GM19239 (cell line): ENCODE measurements at places on chromosomes 11 and 22.

DNA sequence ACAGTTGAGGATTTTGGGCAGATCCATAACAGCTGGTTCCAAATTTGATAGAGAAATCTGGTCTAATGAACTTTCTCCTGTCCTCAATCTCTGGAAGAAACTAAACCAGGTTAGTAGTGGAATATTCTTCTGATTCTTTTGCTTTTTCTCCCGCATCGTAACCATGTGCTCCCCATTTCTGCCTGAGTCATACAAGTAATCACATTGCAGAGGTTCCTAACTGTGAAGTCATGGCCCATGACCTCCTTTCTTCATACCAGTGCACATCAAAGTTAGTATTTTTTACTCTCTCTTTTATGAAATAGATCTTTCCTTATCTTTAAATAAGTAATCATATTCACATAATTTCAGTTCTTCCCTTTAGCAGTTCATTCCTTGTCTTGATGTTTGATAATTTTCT, 249.0 kb downstream of the DYNC2H1 start:
- no peak for DNase-seq

- DNase-seq, result no peak
These were observed 19.1 kb downstream of the TNRC6B start for GRCh38 chr22:40196628-40197360.

DNA sequence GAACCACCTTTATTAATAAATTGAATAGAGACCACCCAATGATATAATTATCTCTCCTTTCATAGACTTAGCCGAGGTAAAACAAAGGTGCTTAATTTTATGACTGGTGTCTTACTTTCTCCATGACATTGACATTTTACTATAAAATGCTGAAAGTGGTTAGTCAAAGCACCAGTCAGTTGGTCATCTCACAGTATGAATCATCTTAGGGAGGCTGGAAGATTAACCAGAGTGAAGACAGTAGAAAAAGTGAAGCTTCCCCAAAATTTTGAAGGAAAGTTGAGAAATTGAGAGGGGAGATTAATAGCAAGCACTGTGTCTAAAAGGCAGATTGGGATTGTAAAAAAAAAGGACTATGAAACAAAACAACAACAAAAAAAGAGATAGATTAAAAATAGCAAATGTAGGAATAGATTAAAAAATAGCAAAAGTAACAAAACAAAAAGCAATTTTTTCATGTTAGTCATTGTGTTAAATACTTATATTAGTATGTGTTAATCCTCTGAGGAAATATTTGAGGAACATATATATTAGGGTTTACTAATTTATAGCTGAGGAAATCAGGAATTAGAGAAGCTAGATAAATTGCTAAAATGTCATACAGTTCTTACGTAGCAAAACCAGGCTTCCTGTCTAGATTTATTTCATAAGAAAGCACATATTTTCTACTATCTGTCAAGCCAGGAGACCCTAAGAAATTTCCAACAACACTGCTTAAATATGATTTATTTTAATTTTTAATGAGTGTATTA, 557.3 kb upstream of the ANO5 start:
- no peak for DNase-seq

DNA sequence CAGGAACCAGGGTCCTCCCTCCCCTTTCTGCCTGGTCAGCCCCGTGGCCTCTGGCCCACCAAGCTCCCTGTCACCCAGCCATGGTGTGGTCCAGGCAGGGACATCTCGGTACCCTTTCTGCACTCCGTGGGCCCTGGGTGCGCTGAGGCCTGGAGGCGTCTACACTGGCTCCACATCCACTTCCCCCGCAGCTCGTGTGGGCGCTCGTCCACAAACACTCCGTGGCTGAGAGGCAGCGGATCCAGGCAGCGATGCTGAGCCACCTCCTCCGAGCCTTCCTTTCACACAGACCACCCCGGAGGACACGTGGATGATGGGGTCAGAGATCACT, 16.1 kb downstream of the RNH1 start:
- no peak for DNase-seq

DNA sequence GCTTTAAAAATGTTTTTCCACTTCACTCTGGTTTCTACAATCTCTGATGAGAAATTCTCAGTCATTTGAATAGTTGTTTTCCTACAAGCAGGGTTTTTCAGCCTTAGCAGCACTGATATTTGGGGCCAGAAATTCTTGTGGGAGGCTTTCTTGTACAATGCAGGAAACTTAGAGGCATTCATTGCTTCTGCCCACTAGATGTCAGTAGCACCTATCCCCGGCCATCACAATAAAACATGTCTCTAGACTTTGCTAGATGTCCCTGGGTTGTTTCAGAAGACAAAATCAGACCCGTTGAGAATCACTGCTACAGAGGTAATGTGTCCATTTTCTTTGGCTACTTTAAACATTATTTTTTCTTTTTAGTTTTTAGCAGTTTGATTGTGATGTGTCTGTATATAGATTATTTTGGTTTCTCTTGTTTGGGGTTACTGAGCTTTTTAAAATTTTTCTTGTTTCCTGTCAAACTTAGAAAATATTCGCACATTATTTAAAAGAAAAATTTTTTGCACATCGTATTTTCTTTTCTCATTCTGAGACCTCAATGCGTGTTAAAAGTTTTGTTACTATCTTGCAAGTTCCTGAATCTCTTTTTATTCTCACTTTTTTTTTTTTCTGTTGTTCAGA, 60.8 kb upstream of the CCDC179 start:
- no peak for DNase-seq

DNA sequence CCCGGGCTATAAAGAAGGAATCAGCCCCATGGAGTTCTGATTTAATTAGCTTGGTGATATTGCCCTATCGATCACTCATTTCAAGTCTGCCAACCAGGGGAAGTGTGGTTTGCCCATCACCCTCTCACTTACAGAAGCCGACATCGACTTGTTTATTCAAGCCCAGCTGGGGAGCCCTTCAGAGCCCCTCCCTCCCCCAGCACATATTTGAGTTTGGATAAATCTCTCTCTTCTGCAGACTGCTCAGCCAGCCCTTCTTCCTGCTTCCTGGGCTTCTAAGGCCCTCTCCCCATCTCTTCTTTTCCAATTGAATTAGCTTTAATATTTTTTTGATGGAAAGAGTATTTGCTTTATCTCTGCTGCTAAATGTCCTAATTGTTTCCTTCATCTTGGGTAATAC, 299.0 kb downstream of the MIAT start:
- DNase-seq, result no peak

- DNase-seq, result no peak
These were observed 95.3 kb downstream of the DBX1 start for GRCh38 chr11:20064961-20065405.
